ENCODE measurements at places on chromosomes 1 and 21. TPM values are rescaled to one million over a fixed set of nuclear protein-coding genes. Genes with fewer than 3 reads are reported as not detected.

GRCh38 chr1:98839840-98840239 lies 164.8 kb downstream of the PLPPR5 start:
- H3K36me3 ChIP-seq: no peaks in the 10 kb centered on the region
- no peak for DNase-seq
- no peaks in the 10 kb centered on the region for H3K4me1 ChIP-seq
- H3K4me3 ChIP-seq: no peak overlapping the region

GRCh38 chr1:191912517-191912916 lies 245.7 kb upstream of the RGS18 start:
- no peak for DNase-seq
- no peaks in the 10 kb centered on the region for H3K36me3 ChIP-seq
- H3K27ac ChIP-seq: no peak overlapping the region

- no peaks in the 10 kb centered on the region for H3K36me3 ChIP-seq
- no peak within 1 kb of the TSS for H3K4me3 ChIP-seq
- H3K27me3 ChIP-seq: no peaks in the 10 kb centered on the region
Observed at GRCh38 chr1:201190624-201191051, at the start of gene IGFN1. Gene IGFN1 (plus strand): TSS chr1:201190824. CDS start chr1:201193294, 2,470 bp downstream.

- no peak for DNase-seq
- H3K36me3 ChIP-seq: no peaks in the 10 kb centered on the region
- H3K27me3 ChIP-seq: no peaks in the 10 kb centered on the region
Observed at GRCh38 chr1:182784556-182785171, 4.9 kb upstream of the NPL start.

DNA sequence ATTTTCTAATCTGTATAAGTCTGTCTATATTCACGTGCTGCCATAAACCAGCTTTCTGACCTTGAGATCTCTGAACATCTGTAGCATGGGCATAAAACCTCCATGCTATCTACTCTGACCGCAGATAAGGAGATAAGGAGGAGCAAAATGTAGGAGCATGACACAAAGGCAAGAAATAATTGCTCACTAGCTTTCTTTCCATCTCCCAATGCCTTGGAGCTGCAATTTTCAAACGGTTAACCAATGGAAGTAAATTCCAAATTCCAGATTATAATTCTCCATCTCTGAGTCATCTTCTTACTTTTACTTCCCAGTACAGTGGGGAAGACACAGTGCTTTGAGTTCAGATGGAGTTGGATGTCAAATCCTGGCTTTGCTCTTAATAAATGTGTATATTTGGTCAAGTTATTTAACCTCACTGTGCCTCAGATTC lies 41.6 kb downstream of the CD58 start:
- no peak overlapping the region for H3K4me3 ChIP-seq
- no peaks in the 10 kb centered on the region for H3K4me1 ChIP-seq
- H3K36me3 ChIP-seq: no peaks in the 10 kb centered on the region
- no peaks in the 10 kb centered on the region for H3K27me3 ChIP-seq

GRCh38 chr1:150383631-150384324 lies 19.8 kb downstream of the RPRD2 start:
- H3K27me3 ChIP-seq: no peaks in the 10 kb centered on the region
- H3K4me1 ChIP-seq: no peaks in the 10 kb centered on the region
- H3K27ac ChIP-seq: no peak overlapping the region
- DNase-seq: no peak

Gene MEGF6
- 24.2 TPM for total RNA-seq

Gene TSSK3
- total RNA-seq: 1.4 TPM

Gene WNT2B
- total RNA-seq: 2.9 TPM
